ENCODE measurements at places on chromosomes 7 and 10.

DNA sequence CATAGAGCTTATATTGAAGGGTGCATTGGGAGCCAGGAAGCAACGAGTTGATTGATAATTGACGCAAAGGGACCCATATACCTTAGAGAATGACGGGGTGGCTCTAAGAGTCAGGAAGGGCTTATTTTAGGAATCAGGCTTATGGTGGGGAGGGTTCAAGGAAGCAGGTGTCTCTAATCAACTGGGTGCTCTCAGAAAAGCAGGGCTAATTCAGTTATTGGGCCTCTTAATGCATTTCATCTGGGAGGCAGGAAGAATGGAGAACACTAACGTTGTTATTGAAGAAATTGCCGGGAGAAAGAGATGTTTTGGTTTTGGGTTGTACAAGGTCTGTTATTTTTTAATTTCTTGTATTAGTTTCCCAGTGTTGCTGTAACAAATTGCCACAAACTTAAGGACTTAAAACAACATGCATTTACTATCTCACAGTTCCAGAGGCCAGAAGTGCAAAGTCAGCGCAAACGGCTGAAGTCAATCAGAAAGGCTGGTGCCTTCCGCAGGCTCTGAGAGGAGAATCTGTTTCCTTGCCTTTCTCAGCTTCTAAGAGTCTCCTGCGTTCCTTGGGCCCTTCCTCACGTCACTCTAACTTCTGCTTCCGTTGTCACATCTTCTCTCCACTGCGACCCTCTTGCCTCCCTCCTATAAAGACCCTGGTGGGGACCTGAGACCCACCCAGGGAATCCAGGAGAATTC lies 328.4 kb upstream of the C7orf33 start:
- DNase-seq: no peak

DNA sequence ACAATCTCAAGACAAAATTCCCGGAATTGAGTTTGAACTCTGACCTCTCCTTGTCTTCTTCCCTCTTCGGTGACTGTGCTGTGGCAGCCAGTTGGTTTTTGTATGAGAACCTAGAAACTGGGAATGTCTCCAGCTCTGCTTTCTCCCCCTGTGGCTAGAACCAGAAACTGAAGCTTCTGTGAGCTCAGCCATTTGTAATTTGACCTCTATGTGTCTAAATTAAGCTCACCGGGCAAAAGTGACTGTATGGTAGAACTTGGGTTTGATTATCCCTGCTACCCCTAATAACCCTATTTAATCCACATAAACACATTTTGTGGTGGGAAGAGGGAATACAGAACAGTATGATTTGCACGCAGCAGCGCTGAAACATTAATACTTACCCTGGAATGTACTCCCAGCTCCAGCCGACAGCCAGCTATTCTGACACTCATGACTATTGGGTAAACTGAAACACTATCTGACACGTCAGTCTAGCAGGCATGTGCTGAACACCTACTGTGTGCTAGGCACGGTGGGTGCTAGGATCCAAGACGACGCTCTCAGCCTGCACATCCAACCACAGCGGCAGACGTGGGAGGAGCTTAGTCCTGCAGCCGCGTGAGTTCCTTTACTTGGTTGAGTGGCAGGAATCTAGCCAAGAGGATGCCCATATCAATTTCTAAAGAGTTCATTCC lies 324.8 kb downstream of the SFMBT2 start:
- no peak for DNase-seq

DNA sequence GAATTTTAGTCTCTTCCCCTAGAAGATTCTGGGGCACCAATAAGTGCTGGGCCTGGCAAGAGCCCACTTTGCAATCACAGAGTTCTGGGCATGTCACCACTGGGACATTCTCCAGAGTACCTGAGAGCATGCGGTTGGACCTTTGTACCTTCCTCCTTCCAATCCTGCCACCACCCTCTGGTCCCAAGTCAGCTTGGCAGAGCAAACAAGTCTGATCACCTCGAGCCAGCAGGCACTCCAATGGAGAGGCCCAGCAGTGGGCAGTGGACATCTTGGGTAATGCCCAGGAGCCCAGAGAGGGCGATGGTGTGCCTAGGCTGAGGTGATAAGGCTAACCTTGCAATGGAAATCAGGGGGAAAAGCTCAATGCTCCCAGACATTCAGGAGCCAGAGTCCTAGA lies 43.4 kb downstream of the SH3PXD2A start:
- no peak for DNase-seq

DNA sequence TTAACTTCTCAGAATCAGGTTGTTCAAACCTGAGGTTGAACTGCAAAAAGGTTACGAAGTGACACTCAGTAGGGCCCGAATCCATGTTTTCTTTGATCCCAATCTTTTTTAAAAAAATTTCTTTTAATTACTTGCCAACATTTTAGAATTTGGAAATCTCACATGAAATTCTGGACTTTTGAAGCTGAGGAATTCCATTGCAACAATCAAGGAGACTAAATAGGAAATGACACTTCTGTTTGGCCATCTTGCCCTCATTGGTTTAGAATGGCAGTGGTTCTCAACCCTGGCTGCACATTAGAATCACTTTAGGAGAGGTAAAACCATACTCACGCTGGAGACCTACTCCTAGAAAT lies 471 bp upstream of the TOMM7 start:
- DNase-seq: no peak

- DNase-seq: no peak
These were observed 14.7 kb downstream of the PRLHR start for GRCh38 chr10:118580702-118581101.

- no peak for DNase-seq
These were observed 11.8 kb upstream of the DDIT4 start for GRCh38 chr10:72261784-72262404.

GRCh38 chr7:118245267-118246040 lies 20.9 kb downstream of the ANKRD7 start:
- no peak for DNase-seq

GRCh38 chr10:103845972-103846371 lies 9.4 kb downstream of the SH3PXD2A start:
- no peak for DNase-seq

GRCh38 chr7:96218664-96219243 lies 103.1 kb downstream of the SLC25A13 start:
- no peak for DNase-seq

Data from RWPE2 (cell line).